ENCODE measurements at places on chromosomes 2 and 18. TPM values are rescaled to one million over a fixed set of nuclear protein-coding genes. Genes with fewer than 3 reads are reported as not detected.

DNA sequence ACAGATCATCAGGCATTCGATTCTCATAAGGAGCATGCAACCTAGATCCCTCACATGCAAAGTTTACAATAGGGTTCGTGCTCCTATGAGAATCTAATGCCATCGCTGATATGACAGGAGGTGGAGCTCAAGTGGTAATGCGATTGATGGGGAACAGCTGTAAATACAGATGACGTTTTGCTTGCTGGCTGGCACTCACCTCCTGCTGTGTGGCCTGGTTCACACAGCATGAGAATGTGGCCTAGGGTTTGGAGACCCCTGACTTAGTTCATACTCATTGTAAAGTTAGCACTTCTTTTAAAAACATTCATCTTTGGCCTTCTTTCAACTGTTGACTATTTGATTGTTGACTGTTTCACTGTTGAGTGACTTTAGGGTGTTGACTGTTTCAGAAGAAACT, 8.7 kb upstream of the CHMP1B start:
- DNase-seq = no peak

DNA sequence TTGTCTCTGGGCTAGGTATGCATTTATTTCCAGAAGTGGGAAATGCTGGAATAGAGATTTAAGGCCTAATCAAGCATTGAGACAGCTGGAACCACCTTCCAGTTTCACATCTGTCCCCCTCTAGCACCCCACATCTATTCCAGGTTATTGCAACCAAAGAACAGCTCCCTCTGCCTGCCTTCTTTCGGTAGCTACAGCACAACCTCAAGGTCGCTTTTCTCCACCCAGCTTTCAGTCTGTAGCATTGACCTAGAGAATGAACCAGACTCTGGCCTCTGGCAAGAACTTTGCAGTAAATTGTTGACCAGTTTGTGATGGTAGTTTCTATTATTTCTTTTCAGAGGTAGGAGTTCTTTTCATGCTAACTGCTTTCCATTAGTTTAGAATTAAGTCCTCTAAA, 484.2 kb downstream of the DLGAP1 start:
- no peak for DNase-seq

DNA sequence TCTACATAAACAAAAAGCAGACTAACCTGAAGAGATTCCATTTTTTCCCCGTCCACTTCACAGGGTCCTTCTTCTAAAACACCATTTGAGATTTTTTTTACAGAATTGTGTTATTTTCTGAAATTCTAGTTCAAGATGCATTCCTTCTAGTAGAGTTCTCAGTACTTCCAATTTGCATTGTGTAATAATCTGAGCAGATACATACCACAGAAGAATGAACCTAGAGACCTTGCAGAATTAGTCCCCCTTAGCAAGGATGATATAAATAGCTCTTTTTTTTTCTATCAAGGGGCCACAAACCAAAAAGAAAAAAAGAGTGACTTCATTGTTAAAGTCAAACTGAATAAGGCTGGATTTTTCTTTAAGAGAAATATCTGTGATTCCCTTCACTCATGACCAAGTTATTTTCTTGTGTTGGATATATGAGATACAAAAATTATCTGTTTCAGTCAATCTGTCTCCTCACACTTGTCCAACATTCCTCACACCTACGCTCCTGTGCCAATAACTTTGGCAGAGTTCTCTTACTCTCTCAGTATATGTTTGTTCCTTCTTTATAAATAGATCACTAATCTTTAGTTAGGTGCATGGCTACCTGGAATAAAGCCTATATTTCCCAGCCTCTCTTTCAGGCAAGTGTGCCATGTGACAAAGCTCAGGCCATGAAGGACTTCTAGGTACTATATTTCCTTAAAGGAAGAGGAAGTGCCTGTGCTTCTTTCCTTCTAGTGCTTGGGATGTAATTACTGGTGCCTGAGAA, 183.5 kb downstream of the ZNF385B start:
- no peak for DNase-seq

DNA sequence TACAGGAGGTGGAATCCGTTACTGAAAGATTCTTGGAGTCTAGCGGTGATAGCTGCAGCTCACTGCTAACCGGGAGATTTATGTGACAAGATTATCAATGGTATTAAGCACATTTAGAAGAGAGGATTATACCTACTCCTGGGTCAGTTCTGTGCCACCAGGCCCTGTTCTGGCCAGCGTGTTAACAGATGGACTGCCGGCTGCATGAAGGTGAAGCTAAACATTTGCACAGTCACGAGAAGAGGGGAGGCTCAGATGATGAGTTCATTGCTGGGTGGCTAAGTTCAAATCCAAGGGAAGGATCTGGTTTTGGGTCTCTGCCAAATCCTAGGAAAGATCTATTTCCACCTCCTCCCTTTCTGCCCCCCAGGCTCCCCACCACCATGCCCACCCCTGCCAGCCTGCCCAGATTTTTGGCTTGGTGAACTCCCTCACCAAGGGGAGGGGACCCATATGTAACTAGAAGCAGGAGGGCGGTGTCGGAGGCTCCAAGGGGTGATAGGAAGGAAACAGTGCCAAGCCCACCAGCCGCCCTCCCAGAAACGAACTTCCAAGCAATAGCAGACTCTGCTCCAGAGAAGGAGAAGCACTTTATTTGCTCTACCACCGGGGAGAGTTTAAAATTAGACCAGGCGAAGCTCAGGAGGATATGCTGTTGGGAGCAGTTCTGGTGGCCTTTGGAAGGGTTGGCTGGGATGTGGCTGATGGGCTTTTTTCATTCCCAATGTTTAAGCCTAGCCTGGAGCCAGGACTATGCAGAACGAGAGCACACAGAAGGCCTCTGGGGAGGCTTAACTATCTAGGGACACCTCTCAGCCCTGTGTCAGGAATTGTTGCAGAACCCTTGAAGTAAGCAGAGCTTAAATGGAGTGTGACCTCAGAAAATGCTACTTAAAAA, 200.5 kb downstream of the KLHL29 start:
- DNase-seq = no peak

DNA sequence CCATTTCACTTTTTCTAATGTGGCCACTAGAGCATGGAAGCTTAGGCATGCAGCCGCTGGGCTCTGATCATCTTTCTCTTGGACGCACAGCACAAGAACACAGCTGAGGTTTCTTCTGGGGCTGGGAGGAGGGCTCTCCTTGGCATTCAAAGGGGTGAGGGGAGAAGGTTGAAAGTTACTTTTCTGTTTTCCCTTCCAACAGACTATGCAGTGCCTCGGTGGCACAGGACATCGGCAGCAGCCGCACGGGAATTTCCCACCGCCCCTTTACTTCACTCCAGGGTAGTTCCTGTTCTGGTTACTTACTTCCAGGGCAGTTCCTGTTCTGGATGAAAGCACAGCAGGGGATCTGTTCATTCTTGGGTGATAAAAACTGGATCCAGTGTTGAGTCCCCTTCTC, 18.9 kb upstream of the MAL start:
- DNase-seq = no peak

LIMS4 gene
- polyA plus RNA-seq = 0.29 TPM

IL1F10 gene
- 0.09 TPM for polyA plus RNA-seq

Data from mammary epithelial cell (primary cell).